NCI-H1092 treated with DMSO at 0.1 percent for 48 hours (cell line): ENCODE measurements at places on chromosomes 7 and 10.

- DNase-seq, result peak; percentile 17
These were observed 3.0 kb downstream of the NUP42 start for GRCh38 chr7:23184709-23185359.

- peak; percentile 5 for DNase-seq
These were observed 450.6 kb upstream of the AUTS2 start for GRCh38 chr7:69147631-69148030.

GRCh38 chr10:35274498-35275060, 61.7 kb upstream of the CCNY start:
- peak; percentile 20 for DNase-seq

DNA sequence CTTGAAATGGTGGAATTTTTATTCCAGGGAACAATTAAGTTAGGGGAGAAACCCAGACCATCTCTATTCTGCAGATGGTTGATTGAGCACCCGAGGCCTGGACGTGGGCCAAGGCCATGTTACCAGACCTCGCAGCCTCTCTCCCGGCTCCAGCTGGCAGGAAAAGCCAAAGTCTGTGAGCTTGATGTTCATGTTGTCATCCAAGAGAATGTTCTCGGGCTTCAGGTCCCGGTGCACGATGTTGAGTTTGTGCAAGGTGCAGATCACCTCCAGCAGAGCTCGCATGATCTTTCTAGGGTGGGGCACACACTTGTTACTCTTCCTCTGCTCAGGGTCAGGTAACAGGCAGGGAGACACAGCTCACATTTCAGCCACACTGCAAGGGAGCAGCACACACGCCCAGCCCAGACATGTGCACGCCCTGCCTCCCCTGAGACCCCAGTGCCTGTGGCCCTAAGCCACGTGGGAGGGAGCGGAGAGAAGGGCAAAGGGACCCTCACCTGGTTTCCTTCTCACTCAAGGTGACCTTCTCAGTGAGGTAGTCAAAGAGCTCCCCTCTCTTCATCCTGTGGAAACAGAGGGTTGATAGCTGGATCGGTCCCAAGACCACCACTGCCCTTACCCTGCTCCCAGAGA, 9.5 kb downstream of the PHKG1 start:
- peak; percentile 84 for DNase-seq

DNA sequence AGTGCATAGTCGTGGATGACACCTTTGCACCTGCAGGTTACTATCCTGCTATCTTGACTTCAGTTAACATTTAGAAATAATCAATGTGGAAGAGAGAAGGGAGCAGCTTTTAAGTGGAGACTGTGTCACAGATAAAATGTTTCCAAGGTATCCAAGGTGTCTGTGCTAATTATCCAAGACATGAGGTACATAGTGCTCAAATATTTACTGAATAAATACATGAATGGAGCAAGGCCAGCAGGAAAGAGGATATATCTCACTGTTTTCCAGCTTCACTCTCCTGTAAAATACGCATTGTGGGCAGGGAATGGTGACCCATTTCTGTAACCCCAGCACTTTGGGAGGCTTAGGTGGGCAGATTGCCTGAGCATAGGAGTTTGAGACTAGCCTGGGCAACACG, 552.4 kb downstream of the PHTF2 start:
- DNase-seq, result peak; percentile 46

DNA sequence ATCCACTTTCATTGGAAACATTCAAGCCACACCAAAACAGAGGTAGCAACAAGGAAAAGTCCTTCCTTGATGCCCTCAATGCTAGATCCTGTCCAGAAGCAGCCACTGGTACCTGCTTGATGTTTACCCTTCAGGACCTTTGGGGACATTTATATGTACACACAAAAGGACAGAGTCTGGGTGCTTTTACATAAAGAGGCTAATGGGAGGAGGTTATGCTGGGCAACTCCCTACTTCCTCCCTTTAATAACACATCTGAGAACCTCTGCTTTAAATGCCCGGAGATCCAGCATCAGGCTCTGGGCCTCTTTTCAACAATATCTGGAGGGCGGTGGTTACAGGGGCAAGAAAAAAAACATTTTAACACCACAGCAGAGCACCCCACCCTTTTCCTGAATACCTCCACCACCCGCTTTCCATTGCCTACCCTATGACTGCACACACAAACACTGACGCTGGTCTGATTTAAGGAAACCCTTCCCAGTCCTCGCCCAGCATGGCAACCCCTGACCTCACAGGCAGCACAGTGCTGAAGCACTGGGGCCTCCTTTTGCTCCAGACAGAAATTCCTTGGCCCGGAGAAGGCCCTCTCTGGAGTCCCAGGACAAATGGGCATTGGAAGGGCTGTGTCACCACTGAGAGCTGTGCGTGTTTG, 39.3 kb upstream of the DUSP5 start:
- no peak for DNase-seq

DNA sequence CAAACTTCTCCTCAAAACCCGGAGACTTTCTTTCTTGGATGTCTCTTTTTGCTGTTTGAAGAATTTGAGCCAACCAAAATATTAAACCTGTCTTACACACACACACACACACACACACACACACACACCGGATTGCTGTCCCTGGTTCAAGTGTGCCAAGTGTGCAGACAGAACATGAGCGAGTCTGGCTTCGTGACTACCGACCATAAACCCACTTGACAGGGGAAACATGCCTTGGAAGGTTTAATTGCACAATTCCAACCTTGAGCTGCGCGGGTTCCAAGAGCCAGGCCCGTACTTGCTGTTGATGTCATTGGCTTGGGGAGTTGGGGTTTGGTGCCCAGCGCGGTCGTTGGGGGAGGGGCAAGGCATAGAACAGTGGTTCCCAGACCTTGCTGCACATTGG, 1.7 kb downstream of the EGFR start:
- no peak for DNase-seq

- no peak for DNase-seq
These were observed 40.8 kb upstream of the ZNF438 start for GRCh38 chr10:31072451-31072850.

DNA sequence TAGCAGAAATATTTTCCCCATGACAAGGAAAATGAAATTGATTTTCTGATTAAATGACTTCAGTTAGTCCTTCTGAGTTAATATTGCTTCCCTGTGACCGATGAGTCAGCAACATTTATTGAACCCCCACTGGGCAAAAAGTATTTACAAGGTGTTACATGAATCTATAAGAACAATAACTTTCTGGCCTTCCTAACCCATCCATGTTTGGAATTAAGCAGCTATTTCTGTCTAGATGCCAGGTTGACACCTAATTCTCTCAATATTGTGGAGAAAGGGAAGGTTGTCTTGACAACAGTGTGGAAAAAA, 112.9 kb upstream of the JAZF1 start:
- no peak for DNase-seq

GRCh38 chr10:96288151-96288621, 16.0 kb upstream of the DNTT start:
- DNase-seq, result no peak

DNA sequence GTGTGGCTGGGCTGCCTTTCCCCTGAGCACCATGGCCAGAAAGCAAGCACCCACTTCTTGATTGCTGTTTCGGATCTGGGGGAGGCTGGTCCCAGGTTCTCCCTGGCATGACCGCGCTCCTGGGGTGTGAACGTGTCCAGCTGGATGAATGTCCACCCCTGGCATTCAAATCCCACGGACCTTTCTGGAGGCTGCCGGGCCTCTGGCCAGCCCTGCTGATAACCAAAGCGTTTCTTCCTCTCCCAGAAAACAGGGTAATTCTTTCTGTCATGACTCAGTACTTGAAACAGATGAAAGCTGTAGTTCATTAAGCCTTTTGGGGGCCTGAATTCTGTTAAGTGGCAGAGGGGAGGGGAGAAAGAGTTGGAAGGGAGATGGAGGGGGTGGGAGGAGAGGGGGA, 73.1 kb upstream of the SAMD8 start:
- DNase-seq, result no peak

- no peak for DNase-seq
These were observed 47.4 kb downstream of the CH25H start for GRCh38 chr10:89159761-89160160.

- no peak for DNase-seq
These were observed 195.8 kb upstream of the SEMA3C start for GRCh38 chr7:81114633-81115032.

DNA sequence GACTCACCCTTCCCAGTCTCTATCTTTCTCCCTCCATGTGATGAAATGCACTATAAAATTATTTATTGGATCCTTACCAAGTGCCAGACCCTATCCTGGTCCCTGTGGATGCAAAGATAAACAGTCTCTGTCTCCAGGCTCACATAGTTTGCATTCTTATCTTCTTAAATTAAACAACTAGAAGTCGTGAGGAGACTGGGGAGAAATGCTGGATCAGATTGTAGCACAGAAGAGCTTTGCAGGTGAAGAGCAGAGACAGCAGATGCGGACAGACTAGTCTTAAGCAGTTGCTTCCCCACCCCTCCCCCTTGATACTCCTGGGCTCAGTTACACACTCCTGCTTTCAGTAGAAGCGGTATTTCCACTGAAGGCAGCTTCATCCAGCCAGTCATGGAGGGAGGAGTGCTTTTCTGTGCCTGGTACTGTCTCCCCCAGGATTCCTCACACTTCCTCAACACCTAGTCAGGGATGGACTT, 20.8 kb upstream of the CDK1 start:
- DNase-seq, result no peak

GRCh38 chr7:30167901-30168300, 33.1 kb downstream of the MTURN start:
- DNase-seq, result no peak

DNA sequence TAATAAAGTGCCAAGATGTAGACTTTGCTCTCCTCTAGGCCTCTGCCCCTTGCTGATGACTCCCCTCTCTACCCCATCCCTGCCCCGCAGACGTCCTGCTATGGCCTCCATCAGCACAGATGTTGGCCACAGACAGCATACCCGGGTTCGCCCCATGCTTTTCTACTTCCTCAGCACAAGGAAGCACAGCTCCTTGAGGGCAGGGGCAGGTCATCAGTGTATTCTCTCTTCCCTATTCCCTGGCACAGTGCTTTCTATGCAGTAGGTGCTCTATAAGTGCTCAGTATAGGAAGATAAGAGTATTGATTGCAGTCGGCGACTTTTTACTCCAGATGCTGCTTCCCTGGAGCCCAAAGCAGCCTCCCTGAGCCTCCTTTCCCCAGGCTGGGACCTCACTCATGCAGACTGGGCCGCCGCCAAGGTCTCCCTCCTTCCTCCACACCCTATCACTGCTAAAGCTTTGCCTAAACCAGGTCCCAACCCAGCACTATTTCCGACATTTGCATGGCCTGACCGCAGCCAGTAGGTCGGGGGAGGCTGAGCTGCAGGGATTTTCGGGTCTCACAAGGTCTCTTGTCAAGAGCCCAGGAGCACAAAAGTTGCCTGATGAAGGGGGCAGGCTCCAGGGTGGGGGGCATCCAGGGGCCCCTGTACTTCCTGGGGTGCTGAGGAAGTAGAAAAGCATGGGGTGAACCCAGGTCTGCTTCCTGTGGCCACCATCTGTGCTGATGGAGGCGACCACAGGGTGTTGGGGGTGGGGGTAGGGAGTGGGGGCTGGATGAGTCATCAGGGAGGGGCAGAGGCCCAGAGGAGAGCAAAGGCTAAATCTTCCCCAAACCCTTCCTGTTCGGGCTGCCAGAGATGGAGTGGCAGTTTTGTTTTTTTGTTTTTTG, 8.0 kb downstream of the CALHM3 start:
- DNase-seq, result no peak

DNA sequence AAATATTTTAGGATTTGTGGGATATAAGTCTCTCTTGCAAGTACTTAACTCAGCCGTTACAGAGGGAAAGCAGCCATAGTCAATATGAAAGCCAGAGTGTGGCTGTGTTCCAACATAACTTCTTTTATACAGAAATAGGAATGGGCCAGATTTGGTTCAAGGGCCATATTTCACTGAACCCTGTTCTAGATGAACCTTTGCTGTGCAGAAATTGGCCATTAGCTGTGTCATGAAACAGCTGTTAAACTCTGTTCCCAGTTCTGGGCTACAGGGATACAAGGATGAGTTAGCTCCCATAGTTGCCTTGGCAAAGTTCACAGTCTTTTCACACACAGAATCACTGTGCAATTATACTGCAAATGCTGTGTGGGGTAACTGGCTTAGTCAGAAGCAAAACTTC, 213.9 kb upstream of the LRRN3 start:
- no peak for DNase-seq

- DNase-seq, result no peak
These were observed 1584.4 kb upstream of the LRRTM3 start for GRCh38 chr10:65341323-65341925.

DNA sequence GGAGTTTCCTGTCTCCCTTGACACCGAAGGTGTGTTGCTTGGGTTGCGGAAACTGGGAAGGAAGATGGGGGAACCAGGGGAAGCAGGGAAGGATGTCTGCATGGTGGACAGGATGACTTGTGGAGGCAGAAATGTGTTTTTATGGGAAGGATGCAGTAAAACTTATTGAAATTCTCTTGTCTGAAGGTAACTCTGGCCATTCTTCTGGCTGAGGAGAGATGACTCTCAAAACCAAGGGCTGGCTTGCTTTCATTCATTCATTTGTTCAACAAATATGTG, 1.5 kb downstream of the UBTD1 start:
- DNase-seq, result no peak

GRCh38 chr7:8536431-8536830, 103.0 kb downstream of the NXPH1 start:
- no peak for DNase-seq

DNA sequence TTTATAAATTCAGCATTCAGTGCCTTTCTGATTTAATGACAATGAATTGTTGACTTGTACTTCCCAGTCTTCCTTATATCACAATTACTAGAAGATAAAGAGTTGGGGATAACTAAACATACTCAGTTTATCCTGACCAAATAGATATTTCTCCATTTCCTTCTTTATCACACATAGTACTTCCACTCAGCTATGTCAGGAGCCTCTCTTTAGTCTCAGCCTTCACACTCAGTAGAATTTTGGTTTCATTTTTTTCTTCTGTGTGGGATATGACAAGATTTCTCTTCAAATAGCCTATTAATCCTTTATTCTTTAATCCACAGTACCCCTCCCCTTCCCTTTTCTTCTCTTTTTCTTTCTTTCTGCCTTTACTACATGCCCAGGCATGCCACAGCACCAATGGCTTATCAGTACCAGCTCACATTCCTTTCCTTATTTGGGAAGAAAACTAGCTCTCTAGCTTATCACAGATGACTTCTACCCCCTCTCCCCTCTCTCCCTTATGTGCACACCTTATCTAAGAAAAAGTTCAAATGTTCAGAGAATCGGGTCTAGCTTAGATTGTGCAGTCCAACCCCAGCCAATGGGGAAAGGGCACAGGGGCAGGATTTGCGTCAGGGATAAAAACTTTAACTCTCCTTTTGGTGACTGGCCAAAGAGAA, 109.0 kb downstream of the PHF14 start:
- DNase-seq, result no peak
